ENCODE measurements at places on chromosomes 2 and 18.

- no peak for DNase-seq
These were observed 96.9 kb upstream of the MGAT4A start for GRCh38 chr2:98827625-98828368.

- no peak for DNase-seq
These were observed 58.9 kb downstream of the EML4 start for GRCh38 chr2:42228101-42228500.

GRCh38 chr2:890214-890613 is 60.4 kb upstream of the SNTG2 start:
- DNase-seq: no peak

GRCh38 chr2:99772591-99773331 is 282.9 kb upstream of the REV1 start:
- no peak for DNase-seq

DNA sequence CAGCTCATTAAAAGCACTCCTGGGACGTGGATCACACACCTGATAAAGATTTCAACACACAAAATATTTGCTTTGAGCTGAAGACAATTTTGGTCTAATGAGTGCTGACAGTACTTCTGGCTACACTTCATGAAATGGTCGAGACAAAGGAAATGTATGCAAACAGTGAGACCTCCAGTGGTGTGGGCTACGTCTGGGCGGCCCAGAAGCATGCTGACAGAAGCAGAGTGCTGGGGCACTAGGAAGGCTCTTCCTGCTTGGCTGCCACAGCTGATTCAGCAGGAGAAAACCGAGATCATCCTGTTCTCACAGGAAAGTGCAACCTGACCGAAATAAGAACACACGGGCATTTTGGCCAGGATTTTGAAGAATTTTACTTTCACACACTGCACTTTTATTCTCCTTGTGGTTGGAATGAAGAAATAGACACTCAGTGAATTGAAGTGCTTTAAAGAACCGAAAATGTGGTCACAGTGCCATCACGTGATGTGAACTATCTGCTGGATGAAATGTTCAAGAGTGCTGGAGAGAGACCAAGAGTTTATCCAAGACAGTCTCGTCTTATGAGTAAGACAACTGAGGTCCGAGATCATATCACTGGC is 149.5 kb downstream of the CCBE1 start:
- DNase-seq: no peak

DNA sequence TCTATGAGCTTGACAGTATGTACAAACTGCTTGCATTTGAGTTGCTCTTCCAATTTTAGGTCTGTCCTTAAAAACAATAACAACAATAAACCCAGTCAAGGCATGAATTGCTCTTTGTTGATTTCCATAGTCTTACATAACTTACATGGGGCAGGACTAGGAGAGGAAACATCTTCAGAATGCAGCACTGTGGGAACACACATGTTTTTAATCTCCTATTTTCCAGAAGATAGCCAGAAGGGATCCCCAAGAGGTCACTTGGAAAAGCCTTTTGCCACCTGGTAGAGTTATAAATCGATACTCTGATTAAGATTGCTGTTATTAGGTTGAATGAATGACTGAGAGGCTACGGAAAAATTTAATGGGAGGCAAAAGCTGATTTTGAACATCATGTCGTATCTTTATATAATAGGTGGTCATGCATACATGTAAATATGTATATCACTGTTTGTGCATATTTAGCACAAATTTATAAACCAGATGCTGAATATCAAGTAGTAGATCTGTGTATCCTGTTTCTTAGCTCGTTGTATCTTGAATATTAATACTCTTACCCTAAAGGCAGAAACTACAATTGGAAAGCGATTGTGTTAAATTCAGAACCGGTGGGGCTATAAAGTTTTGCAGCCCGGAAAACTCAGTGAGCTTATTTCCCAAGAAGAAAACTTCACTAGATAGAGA is 479.4 kb upstream of the TCF4 start:
- DNase-seq: no peak
